ENCODE measurements at places on chromosomes 3 and 15.

DNA sequence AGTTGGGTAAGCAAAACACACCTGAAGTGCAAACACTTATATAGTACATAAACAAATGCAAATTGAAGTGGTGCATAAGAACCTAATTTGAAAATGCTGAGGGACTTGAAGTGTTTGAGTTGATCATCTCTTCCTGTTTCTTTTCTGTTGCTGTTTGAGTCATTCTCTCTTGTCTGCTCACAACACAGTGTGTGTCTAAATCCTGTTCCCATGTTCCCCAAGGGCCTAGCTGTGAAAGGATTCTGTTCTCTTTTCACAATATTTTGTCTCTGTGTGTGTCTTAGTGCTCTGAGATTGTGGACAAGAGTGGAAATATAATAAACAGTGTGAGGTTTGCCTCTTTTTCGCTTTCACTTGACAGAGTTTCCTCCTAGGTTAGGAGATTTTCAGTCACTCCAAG lies 6.1 kb downstream of the CD96 start:
- no peak for DNase-seq

GRCh38 chr15:82839136-82839535 lies 29.7 kb downstream of the WHAMM start:
- no peak for DNase-seq

GRCh38 chr15:69758810-69759790 lies 306.5 kb downstream of the RPLP1 start:
- DNase-seq, result peak; percentile 96

DNA sequence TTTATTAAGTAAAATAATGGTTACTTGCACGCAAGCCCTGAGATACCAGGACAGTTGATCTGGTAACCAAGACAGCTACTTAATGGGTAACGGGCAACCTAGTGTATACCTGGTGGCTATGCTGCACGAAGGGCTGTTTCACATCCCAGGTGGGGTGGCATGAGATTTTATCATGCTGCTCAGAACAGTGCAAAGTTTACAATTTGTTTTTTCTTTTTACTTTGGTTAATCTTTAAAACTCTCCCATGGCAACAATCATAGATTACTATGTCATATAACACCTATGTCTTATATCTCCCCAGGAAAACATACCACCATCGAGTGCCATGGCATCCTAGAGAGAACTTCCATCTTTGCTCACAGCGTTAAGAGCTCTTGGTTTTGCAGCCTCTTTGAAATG lies 32.2 kb upstream of the SLC28A1 start:
- no peak for DNase-seq

DNA sequence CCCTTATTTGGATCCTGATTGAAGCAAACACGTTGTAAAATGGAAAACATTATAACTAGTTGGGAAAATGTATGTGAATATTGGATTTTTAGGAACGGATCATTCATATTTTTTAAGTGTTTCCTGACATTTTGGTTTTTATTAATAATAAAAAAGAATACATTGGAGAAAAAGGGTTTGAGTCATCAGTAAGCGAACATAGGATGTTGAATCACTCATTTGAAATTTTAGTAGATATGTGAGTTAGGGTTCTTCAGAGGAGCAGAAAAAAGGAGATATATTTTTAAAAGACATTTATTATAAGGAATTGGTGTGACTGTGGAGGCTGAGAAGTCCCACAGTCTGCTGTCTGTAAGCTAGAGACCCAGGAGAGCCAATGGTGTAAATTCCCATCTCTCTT lies 258.5 kb downstream of the PTPRG start:
- DNase-seq, result no peak

- no peak for DNase-seq
Observed at GRCh38 chr3:126895178-126896066, 87.5 kb upstream of the PLXNA1 start.

DNA sequence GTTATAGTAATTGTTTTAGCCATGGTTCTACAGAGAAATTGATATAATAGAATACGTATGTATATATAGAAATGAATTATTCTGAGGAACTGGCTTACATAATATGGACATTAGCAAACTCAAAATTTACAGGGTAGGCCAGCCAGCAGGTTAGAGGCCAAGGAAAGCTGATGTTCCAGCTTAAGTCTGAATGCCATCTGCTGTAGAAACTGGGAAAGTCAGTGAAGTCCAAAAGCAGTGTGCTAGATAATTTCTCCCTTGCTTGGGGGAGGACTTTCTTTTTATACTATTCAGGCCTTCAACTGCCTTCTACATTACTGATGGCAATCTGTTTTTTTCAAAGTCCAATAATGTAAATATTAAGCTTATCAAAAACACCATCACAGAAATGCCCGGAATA lies 1174.7 kb downstream of the ZPLD1 start:
- no peak for DNase-seq

Measured in hematopoietic multipotent progenitor cell (in vitro differentiated cells).